ENCODE measurements at places on chromosomes 6 and 20.
A peak's percentile ranks its signal among the peaks of the same experiment; 100 is the strongest.

GRCh38 chr6:49541210-49541724 lies 9.2 kb upstream of the C6orf141 start:
- no peak for DNase-seq

- no peak for DNase-seq
Observed at GRCh38 chr6:17865243-17865642, 122.2 kb downstream of the KIF13A start.

GRCh38 chr20:38790200-38791053 lies 15.1 kb upstream of the PPP1R16B start:
- peak; percentile 35 for DNase-seq

DNA sequence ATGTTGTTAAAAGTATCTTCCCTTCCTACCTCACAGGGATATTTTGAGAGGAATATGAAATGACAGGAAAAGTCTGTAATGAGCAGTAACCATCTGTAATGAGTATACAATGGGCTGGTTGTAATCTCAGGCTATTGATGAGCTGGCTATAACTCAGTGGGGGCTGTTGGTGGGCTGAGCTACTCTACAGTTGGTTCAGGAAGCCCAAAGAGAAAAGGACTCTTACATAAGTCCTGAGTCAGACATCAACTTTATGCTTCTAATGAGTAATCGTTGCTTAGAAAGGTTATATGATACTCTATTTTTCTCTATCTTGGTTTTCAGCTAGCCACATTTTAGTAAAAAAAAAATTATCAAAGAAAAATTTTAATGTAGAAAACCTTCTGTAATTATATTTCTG lies 26.4 kb downstream of the ZNF391 start:
- no peak for DNase-seq

- no peak for DNase-seq
Observed at GRCh38 chr20:23446505-23446904, 6.2 kb downstream of the CST11 start.

GRCh38 chr6:55918639-55919038 lies 43.2 kb upstream of the BMP5 start:
- DNase-seq: no peak

DNA sequence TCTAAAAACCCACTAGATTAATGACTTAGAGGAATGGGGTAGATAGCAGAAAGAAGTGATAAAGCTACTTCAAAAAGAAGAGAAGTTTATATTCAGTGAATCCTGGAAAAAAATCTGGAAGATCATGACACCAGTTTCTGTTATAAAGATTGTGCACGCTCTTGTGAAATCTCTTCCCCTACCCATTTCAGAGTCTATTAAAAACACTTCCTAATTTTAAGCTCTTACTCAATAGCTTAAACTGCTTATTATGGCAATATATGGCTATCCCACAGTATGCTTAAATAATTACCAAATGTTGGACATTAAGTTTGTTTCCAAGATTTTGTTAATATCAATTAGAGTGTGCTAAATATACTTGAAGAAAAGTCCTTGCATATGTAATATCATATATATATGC lies 585.3 kb upstream of the MAN1A1 start:
- no peak for DNase-seq

GRCh38 chr6:63724721-63725120 lies 89.1 kb downstream of the PHF3 start:
- no peak for DNase-seq

DNA sequence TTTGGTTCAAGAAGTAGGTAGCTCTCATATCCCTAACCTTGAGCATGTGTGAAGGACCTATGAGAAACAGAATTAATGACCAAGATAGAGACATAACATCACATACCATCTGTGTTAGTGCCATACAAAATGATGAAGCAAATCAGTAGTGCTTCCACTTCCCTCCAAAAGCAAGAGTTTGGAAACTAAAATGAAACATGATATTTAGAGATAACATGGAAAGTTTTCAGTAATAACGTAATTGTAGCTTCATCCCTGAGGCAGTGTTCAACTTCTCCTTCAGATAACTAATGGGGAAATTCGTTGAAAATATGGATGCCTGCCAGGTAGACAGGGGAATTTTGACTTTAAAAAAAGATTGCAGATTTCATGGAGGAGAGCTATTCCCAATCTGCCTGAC lies 248.4 kb upstream of the IRAK1BP1 start:
- no peak for DNase-seq

- DNase-seq: no peak
Observed at GRCh38 chr6:166643891-166644590, 17.0 kb upstream of the RPS6KA2 start.

GRCh38 chr6:27502508-27503435 lies 29.9 kb upstream of the ZNF184 start:
- peak; percentile 78 for DNase-seq

GRCh38 chr6:81750200-81750599 lies 2.3 kb downstream of the TENT5A start:
- DNase-seq: no peak

DNA sequence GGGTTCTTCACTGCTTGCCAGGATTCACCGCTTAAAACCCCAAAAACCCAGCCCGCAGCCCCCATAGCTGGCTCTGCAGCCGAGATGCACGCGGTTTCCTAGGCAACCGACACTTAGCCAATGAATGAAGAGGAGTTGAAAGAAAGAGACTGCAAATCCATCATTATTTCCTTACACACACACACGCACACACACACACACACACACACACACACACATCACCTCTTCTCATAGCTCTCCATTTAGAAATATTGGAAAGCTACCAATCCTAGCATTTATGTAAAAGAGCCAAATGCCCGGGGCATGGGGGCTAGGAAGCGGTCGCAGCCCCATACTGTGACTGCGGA lies 3.4 kb upstream of the TUBB2B start:
- no peak for DNase-seq

- DNase-seq: no peak
Observed at GRCh38 chr6:150835620-150836019, 29.9 kb upstream of the MTHFD1L start.

DNA sequence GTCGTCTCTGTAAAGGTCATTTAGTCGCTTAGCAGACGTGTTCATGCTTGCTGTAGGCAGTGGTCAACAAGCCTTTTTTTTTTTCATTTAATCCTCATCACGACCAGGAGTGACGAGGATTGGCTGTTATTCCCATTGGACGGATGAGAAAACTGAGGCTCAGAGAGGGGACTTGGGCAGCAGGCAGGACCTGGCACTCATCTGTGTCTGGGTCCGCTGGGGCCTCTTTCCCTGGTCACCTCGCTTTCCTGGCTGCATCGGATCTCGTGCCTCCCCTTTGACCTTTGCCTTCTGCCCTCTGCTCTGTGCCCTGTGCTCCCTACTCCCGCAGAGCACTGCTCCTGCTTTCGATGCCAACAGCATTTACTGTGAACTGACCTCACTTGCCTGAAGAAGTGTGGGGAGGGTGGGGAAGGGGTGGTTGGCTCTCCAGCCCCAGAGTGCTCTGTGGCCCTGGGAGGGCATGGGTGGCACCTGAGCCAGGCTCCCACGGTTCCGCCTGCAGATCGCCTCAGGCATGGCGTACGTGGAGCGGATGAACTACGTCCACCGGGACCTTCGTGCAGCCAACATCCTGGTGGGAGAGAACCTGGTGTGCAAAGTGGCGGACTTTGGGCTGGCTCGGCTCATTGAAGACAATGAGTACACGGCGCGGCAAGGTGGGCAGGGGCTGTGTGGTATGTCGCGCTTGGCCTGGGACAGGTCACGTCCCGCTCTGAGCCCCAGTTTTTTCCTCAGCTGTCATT lies 56.2 kb downstream of the SRC start:
- DNase-seq: no peak

DNA sequence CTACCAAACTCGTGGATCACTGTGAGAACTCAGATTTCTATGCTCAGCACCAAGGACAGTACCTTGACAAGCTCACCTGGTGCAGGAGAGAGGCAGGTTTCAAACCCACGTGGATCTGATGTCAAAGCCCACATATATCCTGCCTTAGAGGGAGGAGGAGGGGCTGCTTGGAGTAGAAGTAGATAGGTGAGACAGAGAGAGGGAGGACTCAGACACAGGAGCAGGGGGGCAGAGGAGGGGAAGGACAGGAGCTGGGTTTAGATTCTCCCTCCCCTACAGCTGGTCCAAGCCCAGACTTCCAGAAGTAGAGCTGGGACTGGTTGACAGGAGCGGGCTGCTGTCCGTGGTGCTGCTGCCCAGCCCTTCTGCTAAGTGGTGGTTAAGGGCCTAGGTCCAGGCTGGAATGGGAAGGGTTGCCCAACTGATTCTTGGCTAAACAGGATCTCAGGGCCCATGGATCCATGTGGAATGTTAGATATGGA lies 77.5 kb downstream of the CDH22 start:
- DNase-seq: no peak

DNA sequence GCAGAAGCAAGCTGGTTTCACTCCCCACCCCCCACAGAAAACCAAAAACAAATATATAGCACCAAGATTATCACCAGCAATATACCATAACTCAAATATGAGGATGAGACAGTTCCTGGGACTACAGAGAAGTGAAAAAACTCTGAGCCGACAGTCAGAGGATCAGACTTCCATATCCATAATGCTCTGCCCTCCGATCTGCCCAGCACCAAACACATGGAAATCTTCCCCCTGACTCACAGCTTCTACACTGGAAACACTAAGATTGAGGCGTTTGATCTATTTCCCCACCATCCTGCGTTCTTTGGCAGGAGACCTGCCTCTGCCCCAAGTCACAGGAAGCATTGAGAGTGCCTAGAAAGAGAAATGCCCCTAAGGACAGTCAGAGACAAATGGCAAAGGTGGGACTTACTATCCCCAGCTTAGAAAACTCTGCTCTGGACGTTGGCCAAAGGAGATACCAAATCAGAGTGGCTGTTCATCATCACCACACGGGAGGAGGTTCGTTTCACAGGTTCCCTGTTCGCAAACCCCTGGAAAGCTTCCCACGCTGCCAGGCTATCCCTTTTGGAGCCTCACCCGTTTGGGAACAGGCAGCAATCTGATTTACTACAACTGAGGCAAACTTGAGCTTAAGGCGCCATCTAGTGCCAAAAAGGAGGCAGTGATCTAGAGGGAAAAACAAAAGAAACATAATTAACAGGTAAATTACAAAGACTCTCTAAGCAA lies 48.7 kb upstream of the SRSF6 start:
- peak; percentile 15 for DNase-seq

DNA sequence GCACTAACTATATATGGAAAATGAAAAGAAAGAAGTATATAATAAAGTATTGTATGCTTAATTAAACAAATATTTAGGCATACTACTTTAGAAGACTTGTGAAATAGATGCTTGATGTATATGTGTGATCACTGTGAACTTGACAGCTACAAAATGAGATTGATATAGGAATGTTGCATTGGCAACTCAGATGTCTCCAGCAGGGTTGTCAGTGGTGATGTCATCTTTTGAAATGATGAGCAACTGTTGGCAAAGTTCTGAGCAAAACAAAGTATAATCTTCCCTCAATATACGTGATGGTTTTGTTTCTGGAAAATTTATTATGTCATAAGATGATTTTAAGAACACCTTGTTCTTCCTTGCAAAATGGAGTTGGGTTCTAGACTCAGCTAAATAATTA lies 133.8 kb downstream of the ARID1B start:
- DNase-seq: no peak

DNA sequence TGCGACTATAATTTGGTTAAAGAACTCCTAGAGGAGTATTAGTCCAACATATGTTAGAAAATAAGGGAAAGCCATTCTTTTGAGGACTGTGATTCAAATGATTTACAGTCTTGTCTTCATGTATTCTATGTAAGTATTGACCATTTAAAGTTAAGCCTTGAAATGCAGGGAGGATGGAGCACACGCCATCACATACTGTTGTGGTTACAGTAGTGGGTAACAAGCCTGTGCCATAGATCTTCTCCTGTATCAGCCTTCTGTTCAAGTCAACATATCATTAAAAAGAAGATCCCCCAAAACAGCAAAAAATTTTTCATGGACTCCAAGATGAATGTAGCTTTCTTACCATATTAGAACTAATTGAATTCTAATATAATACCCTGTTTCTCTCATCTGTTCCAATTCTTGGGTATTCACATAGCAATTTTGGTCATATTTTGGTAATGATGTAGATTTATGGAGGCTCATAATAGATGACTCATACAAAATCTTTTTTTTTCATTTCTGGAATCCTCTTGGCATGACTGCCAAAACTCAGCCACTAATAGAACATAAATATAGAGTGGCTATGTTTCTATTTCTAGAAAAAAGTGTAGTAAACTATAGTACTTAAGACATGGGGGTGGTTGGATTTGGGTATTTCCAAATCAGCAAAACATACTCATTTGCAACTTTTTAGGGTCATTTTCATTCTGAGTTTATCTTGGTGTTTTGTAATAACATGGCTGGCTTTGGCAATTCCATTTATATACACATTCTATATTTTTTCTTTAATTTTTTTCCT lies 413.5 kb downstream of the BCKDHB start:
- DNase-seq: no peak

DNA sequence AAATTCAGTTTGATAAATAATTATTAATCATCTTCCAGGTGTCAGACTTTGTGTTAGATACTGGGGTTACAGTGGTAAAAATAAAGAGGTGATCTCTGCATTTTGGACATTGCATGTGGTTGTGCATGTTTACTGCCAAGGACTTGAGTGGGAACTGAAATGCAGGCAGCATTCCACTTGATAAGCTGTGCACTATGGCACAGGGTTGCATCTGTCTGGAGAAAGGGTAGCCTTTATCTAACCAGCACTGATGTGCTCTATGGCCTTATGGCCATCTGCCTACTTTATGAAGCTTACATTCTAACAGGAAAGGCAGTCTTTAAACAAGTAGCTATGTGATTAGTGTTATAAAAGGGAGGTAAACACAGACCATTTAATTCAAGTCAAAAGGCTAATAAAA lies 53.0 kb upstream of the MLIP start:
- no peak for DNase-seq

- DNase-seq: no peak
Observed at GRCh38 chr6:152700427-152700826, 2.7 kb downstream of the MYCT1 start.

GRCh38 chr6:166112580-166112979 lies 55.1 kb downstream of the TBXT start:
- no peak for DNase-seq

GRCh38 chr6:8859501-8859900 lies 424.2 kb upstream of the SLC35B3 start:
- no peak for DNase-seq

DNA sequence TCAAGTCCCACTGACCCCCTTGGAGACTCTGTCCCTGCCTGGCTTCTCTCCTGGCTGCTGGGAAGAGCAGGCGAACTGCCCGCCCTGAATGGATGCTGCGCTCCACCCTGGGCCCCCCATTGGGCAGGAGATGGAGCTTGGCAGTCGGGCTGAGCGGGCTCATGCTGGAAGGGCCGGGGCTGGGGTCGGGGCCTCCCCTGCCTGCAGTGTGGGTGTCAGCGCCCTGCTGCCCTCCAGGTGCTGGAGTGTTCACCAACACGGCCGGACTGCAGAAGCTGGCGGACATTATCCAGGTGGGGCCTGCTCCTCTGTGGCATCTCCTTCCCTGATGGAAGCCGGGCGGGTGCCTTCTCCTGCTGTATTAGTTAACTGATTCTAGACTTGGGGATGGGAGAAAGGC lies 16.0 kb upstream of the TNFRSF6B start:
- DNase-seq: no peak

- no peak for DNase-seq
Observed at GRCh38 chr6:9025228-9025627, 589.9 kb upstream of the SLC35B3 start.

- no peak for DNase-seq
Observed at GRCh38 chr20:13457487-13457886, 181.2 kb downstream of the TASP1 start.

All from CD4-positive, alpha-beta T cell treated with Interleukin-4 for 4 hours (primary cell).